Cardiac fibroblast (primary cell): ENCODE measurements at places on chromosomes 12 and 14.

DNA sequence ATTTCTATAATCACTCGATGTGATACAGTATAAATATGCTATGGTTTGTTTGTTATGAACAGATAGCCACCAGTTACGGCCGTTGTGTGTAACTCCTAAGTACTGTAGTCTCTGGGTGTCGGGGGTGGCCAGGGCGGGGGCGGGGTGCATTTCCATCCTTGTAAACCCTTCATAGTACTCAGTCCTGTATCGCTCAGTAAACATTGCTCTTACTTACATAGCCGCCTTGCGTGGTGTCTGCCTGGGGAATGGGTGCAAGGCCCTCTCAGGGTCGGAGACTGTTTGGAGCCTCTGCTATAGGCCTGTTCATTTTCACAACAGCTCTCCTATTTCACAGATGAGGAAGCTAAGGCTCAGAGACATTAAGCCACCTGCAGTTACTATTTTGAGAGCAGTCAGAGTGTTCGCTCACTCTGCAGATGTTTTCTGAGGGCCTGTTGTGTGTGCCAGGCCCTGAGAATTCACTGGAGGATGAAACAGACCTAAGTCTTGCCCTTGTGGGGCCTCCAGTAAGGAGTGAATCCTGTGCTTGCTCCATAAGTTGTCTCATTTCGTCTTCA is 42.5 kb downstream of the JDP2 start:
- no peak for DNase-seq

GRCh38 chr12:116640281-116640680 is 81.1 kb downstream of the MAP1LC3B2 start:
- no peak for DNase-seq

GRCh38 chr12:106074361-106074705 is 64.4 kb downstream of the NUAK1 start:
- DNase-seq = no peak

DNA sequence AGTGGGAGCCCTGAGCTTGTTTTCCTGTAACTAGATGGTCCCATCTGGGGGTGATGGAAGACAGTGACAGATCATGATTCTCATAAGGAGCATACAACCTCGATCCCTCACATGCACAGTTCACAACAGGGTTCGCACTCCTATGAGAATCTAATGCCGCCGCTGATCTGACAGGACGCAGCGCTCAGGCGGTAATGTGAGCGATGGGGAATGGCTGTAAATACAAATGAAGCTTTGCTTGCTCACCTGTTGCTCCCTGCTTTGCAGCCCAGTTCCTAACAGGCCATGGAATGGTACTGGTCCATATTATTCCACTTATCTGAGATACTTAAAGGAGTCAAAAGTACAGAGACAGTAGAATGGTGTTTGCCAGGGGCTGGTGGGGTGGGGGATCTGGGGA is 9.9 kb upstream of the CEP83 start:
- no peak for DNase-seq

GRCh38 chr12:79686171-79686570 is 4.6 kb downstream of the PAWR start:
- no peak for DNase-seq

DNA sequence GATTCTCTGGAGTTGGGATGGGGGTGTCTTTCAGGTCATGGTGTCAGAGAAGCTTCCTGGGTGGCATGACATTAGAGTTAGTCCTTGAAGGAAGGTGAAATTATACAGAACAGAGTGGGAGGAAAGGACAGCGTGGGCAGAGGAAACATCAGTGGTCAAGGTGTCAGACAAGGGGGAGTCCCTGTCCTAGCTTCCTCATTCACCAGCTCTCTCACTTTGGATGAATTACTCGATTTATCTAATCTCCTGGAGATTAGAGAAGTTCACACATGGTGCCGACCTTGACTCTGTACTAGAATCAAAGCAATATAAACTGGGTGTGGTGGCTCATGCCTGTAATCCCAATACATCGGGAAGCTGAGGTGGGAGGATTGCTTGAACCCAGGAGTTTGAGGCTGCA is 492.9 kb downstream of the VRK1 start:
- no peak for DNase-seq

DNA sequence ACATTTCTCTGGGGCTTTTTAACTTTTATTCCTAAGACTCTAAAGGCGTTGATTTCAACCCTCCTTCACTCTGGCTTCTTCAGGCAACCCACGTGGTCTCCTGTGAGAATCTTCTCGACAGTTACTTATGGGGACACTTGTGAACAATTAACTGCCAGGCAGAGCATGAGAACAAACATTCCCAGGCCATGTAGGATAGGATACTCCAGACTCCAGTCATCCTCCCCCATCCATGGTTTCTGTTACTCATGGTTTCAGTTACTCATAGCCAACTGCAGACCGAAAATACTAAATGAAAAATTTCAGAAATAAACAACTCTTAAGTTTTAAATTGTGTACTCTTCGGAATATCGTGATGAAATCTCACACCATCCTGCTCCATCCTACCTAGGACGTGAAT is 19.5 kb downstream of the GPR68 start:
- no peak for DNase-seq

DNA sequence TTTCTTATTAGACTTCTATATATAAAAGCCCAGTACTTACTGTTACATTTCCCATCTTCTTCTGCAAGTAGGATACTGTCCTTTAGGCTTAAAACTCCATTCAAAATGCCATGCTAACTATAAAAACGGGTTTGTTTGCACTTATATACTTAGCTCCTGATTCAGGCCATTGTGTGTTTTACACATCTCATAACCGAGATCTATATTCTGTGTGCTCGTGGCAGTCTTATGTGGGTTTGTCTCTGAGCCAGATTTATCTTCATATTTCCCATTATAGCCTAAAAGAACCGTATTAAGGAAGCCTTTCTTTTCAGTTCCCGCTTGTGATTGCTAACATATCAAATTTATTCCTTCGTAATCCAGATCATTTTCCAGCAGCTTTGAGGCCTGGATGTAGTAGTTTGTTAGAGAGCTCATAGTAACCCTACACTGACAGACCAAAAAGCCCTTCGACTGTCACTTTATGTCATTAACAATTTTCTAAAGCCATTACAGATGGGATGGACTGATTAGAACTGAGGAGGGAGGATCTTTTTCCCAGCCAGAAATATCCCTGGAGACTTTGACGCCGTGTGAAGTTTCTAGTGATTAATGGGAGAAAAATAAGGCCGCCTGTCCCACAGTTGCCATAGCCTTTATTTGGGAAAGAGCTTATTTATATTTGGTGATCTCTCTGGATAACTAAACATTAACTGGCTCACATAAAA is 508.5 kb downstream of the FOXG1 start:
- no peak for DNase-seq

DNA sequence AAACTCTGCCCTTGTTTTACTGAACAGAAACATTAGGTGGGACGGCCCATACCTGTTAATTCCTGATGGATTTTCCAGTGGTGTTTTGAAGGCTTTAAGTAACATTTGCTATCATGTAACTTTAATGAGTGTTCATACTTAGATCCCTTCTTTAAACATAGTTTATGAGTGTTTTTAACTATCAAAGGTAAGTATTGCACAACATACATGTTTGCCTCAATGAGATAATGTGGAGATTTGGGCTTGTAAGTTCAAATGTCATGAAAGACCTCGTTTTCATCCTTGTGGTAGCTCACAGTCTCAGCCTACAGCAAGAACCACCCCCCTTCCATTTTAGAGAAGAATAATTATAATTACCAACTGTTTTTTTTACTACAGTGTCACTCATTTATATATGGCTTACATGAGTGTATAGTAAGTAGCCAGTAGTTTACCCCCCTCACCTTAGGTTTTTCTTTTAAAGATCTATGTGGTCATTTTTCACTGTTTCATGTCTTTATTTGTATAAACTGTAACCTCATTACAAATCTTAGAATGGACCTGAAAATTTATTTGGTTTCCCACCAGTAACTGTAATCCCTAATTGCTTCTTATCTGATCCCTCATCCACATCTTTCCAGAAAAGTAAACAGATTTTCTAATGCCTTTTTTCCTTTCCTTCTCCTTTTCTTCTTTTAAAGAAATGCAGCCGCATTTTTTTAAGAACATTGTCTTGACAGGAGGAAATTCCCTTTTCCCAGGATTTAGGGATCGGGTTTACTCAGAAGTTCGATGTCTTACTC is 18.9 kb downstream of the ACTR6 start:
- no peak for DNase-seq

GRCh38 chr12:40827683-40828592 is 135.7 kb downstream of the CNTN1 start:
- no peak for DNase-seq

GRCh38 chr12:122873540-122873939 is 22.4 kb downstream of the VPS37B start:
- no peak for DNase-seq

DNA sequence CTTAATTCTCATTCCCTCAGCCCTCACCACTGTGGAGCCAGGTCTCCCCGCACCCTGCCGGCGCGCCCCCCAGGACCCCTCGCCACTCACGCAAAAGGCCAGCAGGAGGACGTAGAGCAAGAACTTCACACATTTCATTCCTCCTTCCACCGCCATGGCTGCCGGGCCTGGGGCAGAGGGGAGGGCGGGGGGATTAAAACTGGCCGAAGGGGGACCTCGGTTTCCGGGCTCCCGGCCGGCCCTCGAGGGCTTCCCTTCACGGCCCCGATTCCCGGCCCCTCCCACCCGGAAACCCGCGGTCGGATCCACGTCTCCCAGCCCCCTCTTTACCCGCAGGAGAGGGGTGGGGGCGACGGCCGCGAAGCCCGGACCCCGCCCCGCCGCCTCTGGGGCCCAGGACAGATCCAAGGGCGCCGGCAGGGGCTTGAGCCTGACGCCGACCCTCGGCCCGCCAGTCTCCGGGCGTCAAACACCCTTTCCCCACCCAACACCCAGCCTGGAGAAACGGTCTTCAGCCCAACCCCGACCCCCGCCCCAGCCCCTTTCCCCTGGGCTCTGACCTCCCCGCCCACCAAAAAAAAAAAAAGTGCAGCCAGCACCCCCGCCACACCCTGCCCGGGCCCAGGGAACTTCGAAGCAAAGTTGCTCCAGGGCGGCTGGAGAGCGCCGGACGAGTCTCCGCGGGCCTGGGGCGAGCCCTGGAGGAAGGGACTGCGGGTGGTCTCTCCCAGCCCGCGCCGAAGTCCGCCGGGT is 447 bp downstream of the CD63 start:
- DNase-seq = peak; percentile 56

DNA sequence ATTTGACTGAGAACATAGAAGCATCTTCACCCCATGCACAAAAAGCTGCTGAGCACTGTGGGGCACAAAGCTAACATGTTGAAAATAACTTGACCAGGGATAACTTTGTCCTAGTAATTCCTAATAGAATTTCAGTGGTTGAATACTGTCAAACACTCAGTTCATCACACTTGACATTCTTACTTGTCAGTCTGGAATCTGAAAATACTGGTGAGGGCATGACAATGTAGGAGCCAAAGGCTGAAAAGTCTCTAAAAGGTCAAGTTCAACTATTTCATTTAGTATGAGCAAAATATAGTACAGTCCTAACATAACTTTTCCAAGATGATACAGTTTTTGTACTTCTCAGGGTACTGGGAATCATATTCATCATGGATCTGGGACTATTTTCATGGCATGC is 504.4 kb upstream of the LMO3 start:
- no peak for DNase-seq

DNA sequence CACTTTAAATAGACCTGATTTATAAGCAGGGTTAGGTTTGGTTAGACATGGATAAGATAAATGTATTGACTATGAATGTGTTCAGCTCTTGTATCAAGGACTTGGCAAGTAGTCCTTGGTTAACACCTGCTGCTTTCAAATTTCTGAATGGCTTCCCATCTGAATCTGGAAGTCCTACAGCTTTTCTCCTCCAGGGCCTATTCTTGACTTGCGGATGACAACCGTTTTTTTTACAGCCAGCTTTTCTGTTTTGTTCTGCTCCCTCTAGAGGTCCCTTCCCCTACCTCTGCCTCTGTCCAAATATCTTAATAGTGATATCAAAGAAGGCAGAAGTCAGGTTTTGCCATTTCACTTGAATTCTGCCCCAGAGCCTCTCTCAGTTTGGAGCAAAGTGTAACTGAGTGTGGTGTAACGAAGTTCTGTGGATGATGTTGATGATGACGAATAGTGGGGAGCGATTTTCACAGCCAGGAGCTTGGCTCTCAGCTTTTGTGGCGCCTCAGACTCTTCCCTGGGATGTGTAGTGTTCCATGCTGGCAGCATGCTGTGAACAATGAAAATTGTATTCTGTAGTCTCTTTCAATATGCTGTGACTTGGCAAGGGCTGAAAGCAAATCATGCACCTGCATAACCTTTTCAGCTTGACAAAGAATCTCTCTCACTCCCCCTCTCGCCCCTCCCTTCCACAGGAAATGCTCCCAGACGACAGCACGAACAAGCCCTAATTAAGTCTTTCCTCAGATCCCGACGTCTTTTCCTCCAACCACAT is 5.0 kb upstream of the SLC4A8 start:
- peak; percentile 13 for DNase-seq

- no peak for DNase-seq
These were observed 80.1 kb upstream of the ALG10 start for GRCh38 chr12:33942172-33942571.

- DNase-seq = no peak
These were observed 678.9 kb upstream of the LMO3 start for GRCh38 chr12:17284873-17285272.

- peak; percentile 58 for DNase-seq
These were observed 241.1 kb upstream of the FBXO33 start for GRCh38 chr14:39673270-39673711.

DNA sequence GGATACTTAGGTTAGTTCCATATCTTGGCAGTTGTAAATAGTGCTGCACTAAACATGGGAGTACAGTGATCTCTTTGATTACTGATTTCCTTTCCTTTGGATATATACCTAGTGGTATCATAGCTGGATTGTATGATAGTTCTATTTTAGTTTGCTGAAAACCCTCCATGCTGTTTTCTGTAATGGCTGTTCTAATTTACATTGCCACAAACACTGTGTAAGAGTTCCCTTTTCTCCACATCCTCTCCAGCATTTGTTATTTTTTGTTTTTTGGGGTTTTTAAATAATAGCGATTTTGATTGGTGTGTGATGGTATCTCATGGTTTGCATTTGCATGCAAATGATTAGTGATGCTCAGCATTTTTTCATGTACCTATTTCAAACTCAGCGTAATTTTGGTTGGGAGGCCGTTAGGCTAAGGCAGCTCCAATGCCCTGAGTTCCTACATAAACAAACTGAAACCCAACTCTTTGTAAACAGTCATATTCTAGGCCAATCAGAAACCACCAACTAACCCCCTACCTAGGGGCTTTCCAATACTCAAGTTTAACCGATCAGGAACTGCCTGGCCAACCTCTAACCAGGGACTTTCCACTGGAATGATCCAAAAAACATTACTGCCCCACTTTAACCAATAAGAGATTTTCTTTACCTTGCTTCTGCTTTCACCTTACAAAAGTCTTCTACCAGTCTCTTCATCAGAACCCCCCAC is 171.6 kb downstream of the FBXL14 start:
- DNase-seq = no peak
